ENCODE measurements at places on chromosomes 6 and 20.
A peak's percentile ranks its signal among the peaks of the same experiment; 100 is the strongest.

DNA sequence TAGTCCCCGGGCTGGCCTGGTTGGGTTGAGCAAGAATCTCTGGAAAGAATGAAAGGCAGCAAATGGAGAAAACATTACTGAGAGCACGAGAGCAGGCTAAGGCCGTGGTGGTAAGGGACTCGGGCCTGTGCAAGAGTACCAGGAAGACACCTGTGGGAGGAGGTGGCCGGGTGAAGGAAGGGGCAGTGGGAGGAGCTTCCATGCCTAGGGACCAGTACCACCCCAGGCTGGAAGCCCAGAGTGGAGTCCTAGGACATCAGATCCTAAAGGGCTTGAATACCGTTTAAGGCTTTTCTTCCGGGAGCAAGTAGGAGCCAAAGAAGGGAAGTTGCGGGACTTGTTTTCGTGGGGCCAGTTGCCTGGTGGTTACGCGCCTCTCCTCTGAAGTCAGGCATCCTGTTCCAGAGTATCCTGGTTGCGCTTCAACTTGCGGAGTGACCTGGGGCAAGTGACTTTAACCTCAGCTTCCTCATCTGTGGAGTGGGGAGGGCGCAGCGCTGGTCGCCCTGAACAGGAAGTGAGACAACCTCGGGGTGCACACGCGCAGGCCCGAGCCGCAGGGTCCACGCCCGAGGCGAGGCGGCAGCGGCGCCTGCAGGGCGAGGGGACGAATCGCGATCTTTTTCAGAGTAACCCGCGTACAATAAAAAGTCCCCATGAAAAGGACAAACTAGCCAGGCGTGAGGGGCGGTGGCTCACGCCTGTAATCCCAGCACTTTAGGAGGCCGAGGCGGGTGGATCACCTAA lies 1.1 kb upstream of the TPD52L2 start:
- DNase-seq: peak; percentile 87
- peak overlapping the region; percentile 88 for H3K27ac ChIP-seq
- H3K27me3 ChIP-seq: peaks cover 4% of the 10 kb centered on the region
- no peaks in the 10 kb centered on the region for H3K4me1 ChIP-seq
- H3K36me3 ChIP-seq: peaks cover 6% of the 10 kb centered on the region

DNA sequence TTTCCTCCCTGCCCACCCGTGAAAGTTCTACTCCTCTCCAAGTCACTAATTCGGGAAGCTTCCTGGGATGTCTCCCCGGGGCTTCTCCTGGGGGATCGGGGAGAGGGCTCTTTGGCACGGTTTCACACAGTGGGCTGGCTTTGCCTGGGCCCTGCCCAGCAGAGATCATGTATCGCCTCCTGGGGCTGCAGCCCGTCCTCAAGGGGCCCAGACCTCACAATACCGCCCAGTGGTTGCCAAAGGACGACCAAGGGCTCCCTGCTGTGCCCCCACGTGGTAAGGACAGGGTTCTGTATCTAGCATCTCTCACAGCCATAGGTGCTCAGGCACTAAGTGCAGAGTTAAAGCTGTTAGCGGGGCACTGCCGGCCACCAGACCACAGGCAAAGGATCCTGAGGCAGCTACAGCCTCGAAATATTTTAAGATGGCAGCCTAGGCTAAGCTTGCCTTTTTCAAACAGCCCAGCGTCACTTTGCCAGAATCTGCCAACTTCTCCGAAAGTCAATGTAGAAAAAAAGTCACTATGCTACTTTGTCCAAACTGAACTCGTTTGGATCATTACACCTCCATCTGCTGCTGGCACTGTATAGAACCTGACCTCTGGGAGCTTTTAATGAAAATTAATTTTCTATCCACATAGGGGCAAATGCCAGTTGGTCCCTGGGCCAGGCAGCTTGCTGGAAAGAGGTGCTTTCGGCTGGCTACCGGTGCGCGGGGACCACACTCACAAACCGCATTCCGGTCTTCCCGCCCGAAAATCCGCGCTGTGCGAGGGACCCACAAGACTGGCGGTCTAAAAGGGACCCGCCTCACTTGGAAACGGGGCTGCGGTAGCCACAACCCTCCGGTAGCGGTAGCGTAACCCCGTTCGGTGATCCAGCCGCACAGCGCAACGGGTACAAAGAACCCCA lies 1.3 kb upstream of the NNAT start:
- H3K36me3 ChIP-seq: peaks cover 40% of the 10 kb centered on the region
- peaks cover 17% of the 10 kb centered on the region for H3K4me1 ChIP-seq
- H3K4me3 ChIP-seq: no peak overlapping the region
- no peak for DNase-seq
- H3K27ac ChIP-seq: no peak overlapping the region

- H3K36me3 ChIP-seq: peaks cover 33% of the 10 kb centered on the region
- no peaks in the 10 kb centered on the region for H3K27me3 ChIP-seq
- no peak overlapping the region for H3K27ac ChIP-seq
- H3K4me3 ChIP-seq: no peak overlapping the region
- no peak for DNase-seq
Measured at GRCh38 chr6:87543696-87544473, 45.9 kb downstream of the RARS2 start.

GRCh38 chr6:169579407-169580111 lies 122.3 kb downstream of the WDR27 start:
- H3K4me3 ChIP-seq: no peak overlapping the region
- no peaks in the 10 kb centered on the region for H3K27me3 ChIP-seq
- DNase-seq: no peak
- no peak overlapping the region for H3K27ac ChIP-seq
- H3K4me1 ChIP-seq: no peaks in the 10 kb centered on the region

- H3K27me3 ChIP-seq: no peaks in the 10 kb centered on the region
- H3K36me3 ChIP-seq: no peaks in the 10 kb centered on the region
Measured at GRCh38 chr6:15800841-15801617, 138.2 kb upstream of the DTNBP1 start.

GRCh38 chr20:57434390-57434700 lies 43.1 kb downstream of the RBM38 start:
- DNase-seq: no peak
- H3K27ac ChIP-seq: no peak overlapping the region
- no peaks in the 10 kb centered on the region for H3K27me3 ChIP-seq
- no peaks in the 10 kb centered on the region for H3K36me3 ChIP-seq

- no peak for DNase-seq
- no peak overlapping the region for H3K4me3 ChIP-seq
Measured at GRCh38 chr6:37614059-37614458, 83.6 kb downstream of the MDGA1 start.

DNA sequence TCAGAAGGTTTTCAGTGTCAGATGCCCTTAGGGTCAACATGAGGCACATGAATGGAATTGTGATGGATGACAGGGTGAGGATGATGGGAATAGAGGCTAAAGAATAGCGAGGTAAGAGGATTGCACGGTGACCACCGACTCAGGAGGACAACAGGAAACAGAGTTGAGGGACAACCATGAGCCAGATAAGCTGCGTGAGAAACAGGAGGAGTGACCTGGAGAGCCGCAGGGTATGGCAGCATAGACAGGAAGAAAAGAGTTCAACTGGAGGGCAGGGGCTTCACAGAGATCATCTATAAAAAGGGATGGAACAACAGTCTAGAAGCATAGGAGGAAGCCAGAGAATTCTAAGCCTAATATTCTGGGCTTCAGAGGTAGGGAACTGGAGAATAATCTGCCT lies 84.7 kb upstream of the ENPP5 start:
- no peak overlapping the region for H3K27ac ChIP-seq
- H3K27me3 ChIP-seq: no peaks in the 10 kb centered on the region
- H3K4me3 ChIP-seq: no peak overlapping the region
- H3K4me1 ChIP-seq: peaks cover 72% of the 10 kb centered on the region
- no peaks in the 10 kb centered on the region for H3K36me3 ChIP-seq
- no peak for DNase-seq

DNA sequence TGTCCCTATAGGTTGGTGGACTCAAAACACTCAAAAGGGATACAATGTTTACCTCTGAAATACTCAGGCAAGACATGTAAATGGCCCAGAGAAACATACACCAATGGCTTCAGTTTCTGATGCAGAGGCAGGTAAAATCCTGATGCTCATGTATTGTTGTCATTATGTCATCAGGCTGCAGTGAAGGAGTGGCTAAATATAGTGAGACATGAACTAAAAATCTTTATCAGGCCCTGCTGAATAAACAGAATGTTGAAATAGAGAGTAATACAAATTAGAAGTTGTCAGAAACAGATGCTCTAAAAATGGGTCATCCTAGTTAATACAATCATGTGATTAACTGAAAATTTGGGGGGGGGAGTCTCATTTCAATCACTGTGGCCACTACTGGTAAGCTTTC lies 20.4 kb downstream of the PTPRK start:
- peaks cover 40% of the 10 kb centered on the region for H3K4me1 ChIP-seq
- no peaks in the 10 kb centered on the region for H3K36me3 ChIP-seq
- H3K27ac ChIP-seq: no peak overlapping the region
- no peaks in the 10 kb centered on the region for H3K27me3 ChIP-seq
- no peak overlapping the region for H3K4me3 ChIP-seq

DNA sequence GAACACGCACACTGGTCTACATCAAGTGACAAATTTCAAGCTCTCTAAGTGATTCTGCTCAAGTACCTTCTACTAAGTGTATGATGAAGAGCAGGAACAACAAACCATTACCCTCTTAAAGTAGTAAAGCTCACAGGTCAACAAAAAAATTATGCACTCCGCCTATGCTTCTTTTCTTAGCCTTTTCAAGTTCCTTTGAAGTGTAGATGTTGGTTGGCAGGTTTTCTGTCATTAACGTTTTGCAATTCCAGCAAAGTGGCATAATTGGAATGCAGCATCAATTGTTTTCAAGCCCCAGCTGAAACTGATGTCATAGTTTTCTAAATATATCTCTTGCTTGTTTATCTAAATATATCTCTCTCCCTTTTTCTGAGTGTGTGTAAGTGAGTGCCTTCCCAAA lies 396.9 kb upstream of the EYS start:
- no peak for DNase-seq
- H3K4me1 ChIP-seq: no peaks in the 10 kb centered on the region
- H3K27ac ChIP-seq: no peak overlapping the region
- no peaks in the 10 kb centered on the region for H3K36me3 ChIP-seq
- no peaks in the 10 kb centered on the region for H3K27me3 ChIP-seq

GRCh38 chr20:10857352-10858070 lies 183.7 kb upstream of the JAG1 start:
- H3K27ac ChIP-seq: no peak overlapping the region
- no peaks in the 10 kb centered on the region for H3K4me1 ChIP-seq
- H3K36me3 ChIP-seq: no peaks in the 10 kb centered on the region
- DNase-seq: no peak
- no peaks in the 10 kb centered on the region for H3K27me3 ChIP-seq

- no peak for DNase-seq
- H3K4me1 ChIP-seq: no peaks in the 10 kb centered on the region
- H3K4me3 ChIP-seq: no peak overlapping the region
- H3K27ac ChIP-seq: no peak overlapping the region
- H3K27me3 ChIP-seq: no peaks in the 10 kb centered on the region
Measured at GRCh38 chr20:63027922-63028389, 21.2 kb upstream of the BHLHE23 start.

DNA sequence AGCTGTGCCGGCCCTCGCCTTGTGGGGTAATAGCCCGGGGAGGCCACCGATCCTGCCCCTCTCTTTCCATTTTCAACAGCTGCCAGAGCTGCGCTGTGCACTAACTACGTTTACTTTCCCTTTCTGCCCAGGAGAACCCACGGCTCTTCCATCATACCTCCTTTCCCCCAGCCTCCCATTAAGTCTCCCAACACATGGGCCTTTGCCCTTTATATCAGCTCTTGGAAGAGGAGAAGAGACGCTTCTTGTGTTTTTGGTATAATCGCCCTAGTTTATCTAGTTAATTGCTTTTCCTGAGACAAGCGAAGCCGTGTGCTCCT lies 637 bp downstream of the UBR2 start:
- peaks cover 39% of the 10 kb centered on the region for H3K4me1 ChIP-seq
- H3K4me3 ChIP-seq: peak overlapping the region; percentile 98
- H3K27me3 ChIP-seq: no peaks in the 10 kb centered on the region

DNA sequence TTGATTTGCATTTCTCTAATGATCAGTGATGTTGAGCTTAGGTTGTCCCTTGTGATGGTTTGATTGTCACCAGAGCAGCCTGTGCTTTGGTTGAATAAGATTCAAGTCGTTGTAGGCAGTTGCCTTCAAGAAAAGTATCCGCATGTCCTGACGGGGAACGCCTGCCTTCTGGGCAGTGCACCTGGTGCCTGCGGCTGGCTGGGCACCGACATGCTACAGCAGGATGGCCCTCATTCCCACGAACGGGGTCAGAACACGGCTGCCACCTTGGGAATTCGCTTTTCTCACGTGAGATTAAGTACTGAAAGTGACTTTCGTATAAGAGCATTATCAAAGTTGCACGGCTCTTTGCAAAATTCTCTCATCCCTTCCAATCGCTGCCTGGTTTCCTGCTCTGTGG lies 78.4 kb downstream of the CDH4 start:
- H3K4me1 ChIP-seq: no peaks in the 10 kb centered on the region
- H3K36me3 ChIP-seq: no peaks in the 10 kb centered on the region
- no peak overlapping the region for H3K4me3 ChIP-seq
- peaks cover 13% of the 10 kb centered on the region for H3K27me3 ChIP-seq

GRCh38 chr20:25090492-25091429 lies 8.8 kb upstream of the VSX1 start:
- no peaks in the 10 kb centered on the region for H3K4me1 ChIP-seq
- no peak overlapping the region for H3K27ac ChIP-seq
- H3K4me3 ChIP-seq: no peak overlapping the region
- H3K27me3 ChIP-seq: no peaks in the 10 kb centered on the region
- DNase-seq: no peak
- no peaks in the 10 kb centered on the region for H3K36me3 ChIP-seq
